ENCODE measurements at places on chromosomes 12 and 14.

GRCh38 chr12:50099302-50100008, 4.4 kb upstream of the GPD1 start:
- no peak for ATAC-seq

DNA sequence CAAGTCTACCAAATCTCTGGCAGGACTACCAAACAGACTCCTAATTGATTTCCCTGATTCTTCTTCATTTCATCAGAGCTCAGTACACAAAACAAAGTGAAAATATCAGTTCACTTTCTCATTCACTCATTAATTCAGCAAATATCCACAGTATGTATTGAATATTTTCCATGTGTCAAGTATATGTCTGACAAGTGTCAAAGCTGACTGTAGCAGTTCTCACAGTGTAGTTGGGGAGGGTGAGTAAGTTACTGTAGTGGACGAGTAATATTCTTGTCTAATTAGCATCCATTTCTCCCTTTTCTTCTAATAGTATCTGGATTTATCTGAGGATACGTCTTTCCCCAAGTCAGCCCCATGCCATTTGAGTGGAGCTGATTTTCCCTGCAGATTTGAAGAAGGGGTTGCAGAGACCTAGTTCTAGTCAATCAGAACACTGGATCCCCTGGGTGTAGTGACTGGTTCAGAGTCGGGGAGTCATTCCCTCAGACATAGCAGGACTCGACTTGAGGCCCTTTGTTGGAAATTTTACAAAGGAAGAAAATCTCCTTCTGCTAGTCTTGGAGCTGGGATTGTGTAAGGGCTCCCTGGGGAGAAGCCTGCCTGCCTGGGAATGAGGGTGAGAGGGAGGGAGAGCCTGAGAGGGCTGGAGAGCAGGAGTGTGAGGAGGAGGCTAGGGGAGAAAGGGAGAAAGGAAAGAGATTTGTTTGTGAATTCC, 51.4 kb downstream of the GRIP1 start:
- no peak for ATAC-seq

DNA sequence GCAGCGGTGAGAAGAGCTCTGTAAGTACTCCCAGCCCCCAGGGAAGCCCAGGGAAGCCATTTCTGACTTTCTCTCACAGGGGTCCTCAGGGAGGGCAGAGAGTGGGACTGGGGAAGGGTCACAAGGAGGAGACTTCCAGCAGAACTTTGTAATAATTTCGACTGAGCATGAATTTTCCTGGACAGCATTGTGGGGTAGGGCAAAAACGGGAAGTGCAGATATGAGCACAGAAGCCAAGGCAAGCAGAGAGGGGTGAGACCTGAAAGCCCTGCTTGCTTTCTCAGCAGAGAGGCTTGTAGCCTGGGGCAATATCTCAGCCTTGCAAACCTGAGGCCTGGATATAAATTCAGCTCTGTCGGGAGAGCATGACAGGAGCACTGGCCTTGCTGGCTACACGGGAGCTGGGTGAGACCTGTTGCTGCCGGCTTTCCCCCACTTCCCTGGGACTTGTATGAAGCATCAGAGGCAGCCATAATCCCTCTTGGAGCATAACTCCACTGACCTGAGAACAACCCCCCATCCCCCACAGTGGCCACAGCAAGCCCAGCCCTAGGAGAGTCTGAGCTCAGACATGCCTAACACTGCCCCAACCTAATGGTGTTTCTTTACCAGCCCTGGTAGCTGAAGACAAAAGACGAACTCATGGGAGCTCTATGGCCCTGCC, 9.8 kb upstream of the IQSEC3 start:
- no peak for ATAC-seq

- ATAC-seq, result no peak
Observed at GRCh38 chr14:73792481-73792880, 59.1 kb upstream of the PTGR2 start.

- ATAC-seq, result no peak
Observed at GRCh38 chr12:54262403-54262925, 17.5 kb downstream of the CBX5 start.

- no peak for ATAC-seq
Observed at GRCh38 chr12:64253356-64253755, 31.3 kb upstream of the KICS2 start.

- ATAC-seq, result no peak
Observed at GRCh38 chr12:5912011-5912410, 33.0 kb downstream of the ANO2 start.

GRCh38 chr14:76015668-76016067, 30.1 kb downstream of the IFT43 start:
- ATAC-seq, result no peak

- ATAC-seq, result no peak
Observed at GRCh38 chr12:68667291-68667690, 19.5 kb upstream of the NUP107 start.

GRCh38 chr14:72742838-72743195, 151.1 kb downstream of the DPF3 start:
- ATAC-seq, result no peak

- ATAC-seq, result no peak
Observed at GRCh38 chr12:104707194-104707593, 250.4 kb downstream of the CHST11 start.

DNA sequence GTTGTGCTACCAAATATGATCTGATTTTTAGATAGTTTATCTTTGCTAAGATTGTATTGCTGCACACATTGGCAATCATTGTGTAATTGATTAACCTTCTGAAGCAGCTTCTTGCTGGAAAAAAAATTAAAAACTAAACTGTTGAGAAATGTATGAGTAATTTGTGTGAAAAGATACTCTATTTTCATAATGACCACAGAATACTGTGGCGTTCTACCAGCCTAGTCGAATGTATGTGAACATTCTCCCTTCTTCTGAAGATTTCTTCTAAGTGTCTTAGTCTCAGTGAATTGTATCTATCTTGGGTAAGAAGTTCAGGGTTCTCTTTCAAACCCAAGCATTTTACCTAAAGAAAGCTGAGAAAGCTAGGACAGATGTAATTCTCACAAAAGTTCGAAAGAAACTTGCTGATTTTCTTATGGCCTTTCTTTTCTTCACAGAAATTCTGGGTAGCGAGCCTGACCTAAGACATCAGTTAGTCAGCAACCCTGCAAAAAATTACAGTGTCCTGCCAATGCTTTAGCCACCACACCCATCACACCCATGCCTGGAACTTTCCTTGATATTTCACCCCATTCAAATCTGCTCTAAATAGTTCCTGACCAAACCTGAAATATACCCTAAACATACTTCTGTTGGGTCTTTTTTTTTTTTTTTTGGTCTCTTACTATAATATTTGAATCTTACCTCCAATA, 27.1 kb upstream of the C12orf71 start:
- no peak for ATAC-seq
